ENCODE measurements at places on chromosomes 7 and 10.
A peak's percentile ranks its signal among the peaks of the same experiment; 100 is the strongest.

DNA sequence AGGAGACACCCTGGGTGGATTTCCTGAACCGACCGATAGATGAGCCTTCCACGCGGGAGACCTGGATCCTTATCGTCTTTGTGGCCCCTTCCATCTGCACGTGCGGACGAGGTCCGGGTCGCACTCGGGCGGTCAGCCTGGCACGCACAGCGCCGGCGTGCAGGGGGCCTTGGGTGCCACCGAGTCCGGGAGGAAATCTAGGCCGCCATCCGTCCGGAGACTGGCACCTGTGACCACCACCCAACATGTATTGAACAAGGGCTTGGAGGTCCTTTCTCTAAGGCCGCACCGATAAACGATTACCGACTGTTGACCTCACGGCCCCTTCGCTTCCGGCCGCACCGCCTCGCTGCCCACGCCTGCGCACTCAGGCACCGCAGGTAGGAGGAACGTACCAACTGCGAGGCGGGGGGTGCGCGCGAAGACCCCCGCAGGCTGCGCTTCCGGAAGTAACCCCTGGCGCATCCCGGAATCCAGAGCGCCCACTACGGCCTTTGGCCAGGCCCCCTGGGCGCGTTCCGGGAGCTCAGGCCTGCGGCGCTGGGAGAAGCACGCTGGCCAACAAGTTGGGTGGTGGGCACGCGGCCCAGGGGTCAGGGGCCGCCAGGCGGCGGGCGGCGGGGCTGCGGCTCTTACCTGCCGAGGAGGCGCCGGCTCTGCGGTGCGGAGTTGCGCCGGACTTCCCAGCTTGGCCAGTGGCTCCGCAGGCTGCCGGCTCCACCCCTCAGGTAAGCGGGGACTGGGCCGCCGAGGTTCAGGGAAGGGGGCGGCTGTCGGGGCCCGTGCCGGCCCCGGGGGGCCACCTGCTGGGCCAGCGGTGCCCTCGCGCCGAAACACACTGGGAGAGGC, at the start of the genes ACTR3C and LRRC61:
ACTR3C (minus strand) TSS at position 713 of the 849 bp plus-strand sequence. CDS start 28,249 bp downstream, outside the sequence.
LRRC61 (plus strand) TSS at position 523 of the 849 bp plus-strand sequence. CDS start 13,507 bp downstream, outside the sequence.
- peaks cover 16% of the 10 kb centered on the region for H3K4me1 ChIP-seq
- no peaks in the 10 kb centered on the region for H3K27me3 ChIP-seq
- H3K36me3 ChIP-seq = peaks cover 7% of the 10 kb centered on the region
- peak; percentile 40 for DNase-seq

- no peak overlapping the region for H3K4me3 ChIP-seq
- no peak overlapping the region for H3K27ac ChIP-seq
- H3K4me1 ChIP-seq = no peaks in the 10 kb centered on the region
- no peak for DNase-seq
- no peaks in the 10 kb centered on the region for H3K27me3 ChIP-seq
These were observed 69.6 kb downstream of the PKD1L1 start for GRCh38 chr7:47878662-47879061.

DNA sequence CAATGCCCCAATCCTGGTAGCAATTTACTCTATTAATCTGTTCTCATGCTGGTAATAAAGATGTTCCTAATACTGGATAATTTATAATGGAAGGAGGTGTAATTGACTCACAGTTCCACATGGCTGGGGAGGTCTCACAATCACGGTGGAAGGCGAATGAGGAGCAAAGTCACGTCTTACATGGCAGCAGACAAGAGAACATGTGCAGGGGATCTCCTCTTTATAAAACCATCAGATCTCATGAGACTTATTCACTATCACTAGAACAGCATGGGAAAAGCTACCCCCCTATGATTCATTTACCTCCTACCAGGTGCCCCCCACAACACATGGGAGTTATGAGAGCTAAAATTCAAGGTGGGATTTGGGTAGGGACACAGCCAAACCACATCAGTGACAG, 872.2 kb downstream of the ANKRD7 start:
- no peak overlapping the region for H3K4me3 ChIP-seq
- no peaks in the 10 kb centered on the region for H3K36me3 ChIP-seq
- no peak overlapping the region for H3K27ac ChIP-seq
- H3K27me3 ChIP-seq = no peaks in the 10 kb centered on the region

DNA sequence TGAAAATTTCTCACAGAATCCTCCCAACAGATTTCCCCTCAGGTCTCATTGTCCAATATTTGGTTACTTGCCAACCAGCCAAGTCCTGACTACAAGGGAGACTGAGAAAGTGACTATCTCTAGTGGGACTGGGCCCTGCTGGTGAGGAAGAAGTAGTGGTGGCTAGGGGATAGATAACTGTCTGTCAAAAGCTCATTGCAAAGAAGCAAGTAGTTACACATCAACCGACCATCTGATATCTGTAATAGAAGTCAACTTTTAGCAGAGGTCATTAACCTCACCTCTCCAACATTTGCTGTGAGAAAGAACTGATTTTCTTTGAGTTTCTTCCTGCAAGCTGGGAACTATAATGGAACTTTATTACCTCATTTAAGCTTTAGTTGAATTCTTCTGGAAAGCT, 15.2 kb downstream of the STAMBPL1 start:
- peaks cover 8% of the 10 kb centered on the region for H3K4me1 ChIP-seq
- no peaks in the 10 kb centered on the region for H3K36me3 ChIP-seq
- H3K4me3 ChIP-seq = no peak overlapping the region
- H3K27ac ChIP-seq = no peak overlapping the region
- H3K27me3 ChIP-seq = no peaks in the 10 kb centered on the region
- DNase-seq = no peak

DNA sequence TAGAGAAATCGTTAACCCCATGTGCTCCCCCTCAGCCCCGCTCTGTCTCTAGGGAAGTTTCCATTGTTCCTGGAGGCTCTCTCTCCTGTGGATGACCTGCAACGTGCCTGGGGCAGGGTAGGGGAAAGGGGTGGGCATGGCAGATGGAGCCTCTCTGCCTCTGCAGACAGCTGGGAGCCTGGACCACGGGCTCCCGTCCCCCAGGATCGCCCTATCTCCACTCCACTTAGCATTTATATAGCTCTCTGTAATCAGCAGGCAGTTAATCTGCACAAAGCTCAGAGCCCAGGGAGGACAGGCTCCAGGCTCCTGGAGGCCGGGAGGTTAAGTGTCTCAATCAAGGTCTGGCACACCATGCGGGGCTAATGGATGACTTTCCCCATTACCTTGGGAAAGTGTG, 369.7 kb downstream of the PLXNA4 start:
- DNase-seq = no peak
- no peaks in the 10 kb centered on the region for H3K27me3 ChIP-seq
- no peak overlapping the region for H3K4me3 ChIP-seq
- H3K36me3 ChIP-seq = no peaks in the 10 kb centered on the region
- no peak overlapping the region for H3K27ac ChIP-seq
- no peaks in the 10 kb centered on the region for H3K4me1 ChIP-seq

GRCh38 chr10:35497909-35498308, 107.2 kb upstream of the GJD4 start:
- H3K4me3 ChIP-seq = no peak overlapping the region
- no peaks in the 10 kb centered on the region for H3K27me3 ChIP-seq
- H3K27ac ChIP-seq = no peak overlapping the region
- no peak for DNase-seq
- peaks cover 5% of the 10 kb centered on the region for H3K4me1 ChIP-seq

GRCh38 chr7:37212556-37212955, 236.1 kb downstream of the ELMO1 start:
- no peaks in the 10 kb centered on the region for H3K4me1 ChIP-seq
- no peak for DNase-seq
- no peaks in the 10 kb centered on the region for H3K27me3 ChIP-seq
- no peak overlapping the region for H3K27ac ChIP-seq

GRCh38 chr10:33309406-33309805, 25.1 kb downstream of the NRP1 start:
- H3K4me1 ChIP-seq = no peaks in the 10 kb centered on the region
- H3K27ac ChIP-seq = no peak overlapping the region
- no peak overlapping the region for H3K4me3 ChIP-seq
- DNase-seq = no peak

- no peak overlapping the region for H3K27ac ChIP-seq
- no peak for DNase-seq
These were observed 179.0 kb downstream of the PCDH15 start for GRCh38 chr10:54622017-54622416.

DNA sequence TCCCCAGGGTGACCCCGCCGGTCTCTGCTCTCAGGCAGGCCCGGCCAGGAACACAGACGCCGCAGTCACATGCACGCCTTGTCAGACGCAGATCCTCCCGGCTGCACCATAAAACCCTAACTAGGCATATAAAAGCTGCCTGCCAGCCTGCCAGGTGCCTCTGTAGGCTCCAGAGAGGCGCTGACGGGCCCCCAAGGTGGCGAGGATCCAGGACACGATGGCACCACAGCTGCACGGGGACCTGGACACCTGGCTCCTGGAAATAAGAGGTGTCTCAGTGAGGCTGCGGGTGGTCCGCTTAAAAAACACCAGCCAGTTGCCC, 21.9 kb upstream of the GDF10 start:
- no peak for DNase-seq
- no peak overlapping the region for H3K4me3 ChIP-seq
- peaks cover 14% of the 10 kb centered on the region for H3K4me1 ChIP-seq
- H3K36me3 ChIP-seq = no peaks in the 10 kb centered on the region
- no peaks in the 10 kb centered on the region for H3K27me3 ChIP-seq

GRCh38 chr10:33735464-33735923, 401.0 kb upstream of the NRP1 start:
- H3K27me3 ChIP-seq = no peaks in the 10 kb centered on the region
- no peaks in the 10 kb centered on the region for H3K4me1 ChIP-seq
- H3K4me3 ChIP-seq = no peak overlapping the region
- DNase-seq = no peak
- H3K27ac ChIP-seq = no peak overlapping the region

- no peak overlapping the region for H3K4me3 ChIP-seq
- no peaks in the 10 kb centered on the region for H3K36me3 ChIP-seq
- no peak for DNase-seq
- H3K27ac ChIP-seq = no peak overlapping the region
- no peaks in the 10 kb centered on the region for H3K4me1 ChIP-seq
These were observed 293.4 kb upstream of the C7orf33 start for GRCh38 chr7:148296994-148297644.

DNA sequence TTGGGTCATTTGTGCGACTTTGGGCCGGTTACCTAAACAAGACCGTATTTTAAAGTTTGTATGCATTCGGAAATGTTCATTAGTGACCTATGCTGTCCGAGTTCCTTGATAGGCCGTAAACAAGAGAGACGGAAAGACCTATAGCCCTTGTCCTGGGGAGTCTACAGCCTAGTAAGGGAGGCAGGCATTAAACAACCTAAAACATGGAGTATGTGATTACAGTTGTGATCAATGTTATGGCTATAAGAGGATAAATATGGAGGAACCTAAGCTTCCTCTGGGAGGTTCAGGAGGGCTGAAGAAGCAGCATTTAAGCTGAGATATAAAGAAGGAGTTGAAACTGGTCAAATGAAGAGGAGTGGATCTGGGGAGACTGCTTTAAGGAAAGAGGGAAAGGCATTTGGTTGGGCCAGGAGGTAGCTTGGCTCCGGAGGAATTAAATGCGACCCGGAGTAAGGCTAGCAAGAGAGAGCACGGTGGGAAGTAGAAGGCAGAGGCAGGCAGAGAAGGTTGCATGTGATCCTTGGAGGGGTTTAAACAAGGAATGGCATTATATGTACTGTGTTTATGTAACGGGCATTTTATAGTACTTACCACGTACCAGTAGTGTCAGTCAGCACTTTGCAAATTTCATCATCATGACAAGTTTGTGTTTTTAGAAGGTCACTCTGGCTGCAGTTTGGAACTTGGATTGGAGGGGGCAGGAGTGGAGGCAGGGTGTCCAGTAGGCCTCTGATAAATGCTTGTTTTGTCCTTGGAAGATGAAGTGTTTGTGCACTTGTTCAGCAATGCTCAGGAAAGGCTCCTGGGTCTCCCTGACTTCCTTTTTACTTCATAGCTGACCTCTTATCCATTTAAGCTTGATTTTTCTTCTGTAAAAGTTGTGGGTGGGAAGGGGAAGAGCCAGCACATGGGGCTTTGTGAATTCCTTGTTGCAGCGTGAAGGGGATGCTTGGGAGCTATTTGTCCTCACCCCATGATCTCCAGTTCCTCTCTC, 1.0 kb upstream of the AVPI1 start:
- no peak for DNase-seq
- peak overlapping the region; percentile 63 for H3K27ac ChIP-seq
- peak overlapping the region; percentile 82 for H3K4me3 ChIP-seq
- no peaks in the 10 kb centered on the region for H3K36me3 ChIP-seq

- DNase-seq = no peak
- H3K27ac ChIP-seq = no peak overlapping the region
- no peak overlapping the region for H3K4me3 ChIP-seq
- H3K4me1 ChIP-seq = no peaks in the 10 kb centered on the region
- H3K27me3 ChIP-seq = no peaks in the 10 kb centered on the region
These were observed 25.8 kb downstream of the ZNF800 start for GRCh38 chr7:127366680-127367079.

DNA sequence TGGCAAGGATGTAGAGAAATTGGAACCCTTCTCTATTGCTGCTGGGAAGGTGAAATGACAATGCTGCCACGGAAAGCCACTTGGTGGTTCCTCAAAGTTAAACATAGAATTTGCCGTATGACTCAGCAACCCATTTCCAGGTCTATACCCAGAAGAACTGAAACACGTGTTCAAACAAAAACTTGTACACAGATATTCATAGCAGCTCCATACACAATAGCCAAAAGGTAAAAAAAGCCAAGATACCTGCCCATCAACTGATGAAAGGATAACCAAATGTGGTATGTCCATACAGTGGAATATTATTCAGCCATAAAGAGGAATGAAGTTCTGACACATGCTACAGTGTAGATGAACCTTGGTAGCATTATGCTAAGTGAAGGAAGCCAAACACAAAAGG, 39.1 kb downstream of the LHPP start:
- H3K36me3 ChIP-seq = peaks cover 11% of the 10 kb centered on the region
- H3K27me3 ChIP-seq = no peaks in the 10 kb centered on the region
- H3K27ac ChIP-seq = no peak overlapping the region
- no peak for DNase-seq
- H3K4me3 ChIP-seq = no peak overlapping the region

- H3K27me3 ChIP-seq = no peaks in the 10 kb centered on the region
- no peaks in the 10 kb centered on the region for H3K36me3 ChIP-seq
- no peak overlapping the region for H3K4me3 ChIP-seq
- no peak for DNase-seq
- H3K4me1 ChIP-seq = no peaks in the 10 kb centered on the region
- H3K27ac ChIP-seq = no peak overlapping the region
These were observed 11.3 kb upstream of the TMEM236 start for GRCh38 chr10:17740668-17741067.

GRCh38 chr7:106021151-106022067, 58.3 kb downstream of the CDHR3 start:
- peak overlapping the region; percentile 75 for H3K27ac ChIP-seq
- no peak for DNase-seq
- H3K27me3 ChIP-seq = no peaks in the 10 kb centered on the region
- no peak overlapping the region for H3K4me3 ChIP-seq
- no peaks in the 10 kb centered on the region for H3K36me3 ChIP-seq
- peaks cover 35% of the 10 kb centered on the region for H3K4me1 ChIP-seq

Measured in effector memory CD4-positive, alpha-beta T cell (primary cell).